ENCODE measurements at places on chromosomes 7 and 10. TPM values are rescaled to one million over a fixed set of nuclear protein-coding genes. Genes with fewer than 3 reads are reported as not detected.

DNA sequence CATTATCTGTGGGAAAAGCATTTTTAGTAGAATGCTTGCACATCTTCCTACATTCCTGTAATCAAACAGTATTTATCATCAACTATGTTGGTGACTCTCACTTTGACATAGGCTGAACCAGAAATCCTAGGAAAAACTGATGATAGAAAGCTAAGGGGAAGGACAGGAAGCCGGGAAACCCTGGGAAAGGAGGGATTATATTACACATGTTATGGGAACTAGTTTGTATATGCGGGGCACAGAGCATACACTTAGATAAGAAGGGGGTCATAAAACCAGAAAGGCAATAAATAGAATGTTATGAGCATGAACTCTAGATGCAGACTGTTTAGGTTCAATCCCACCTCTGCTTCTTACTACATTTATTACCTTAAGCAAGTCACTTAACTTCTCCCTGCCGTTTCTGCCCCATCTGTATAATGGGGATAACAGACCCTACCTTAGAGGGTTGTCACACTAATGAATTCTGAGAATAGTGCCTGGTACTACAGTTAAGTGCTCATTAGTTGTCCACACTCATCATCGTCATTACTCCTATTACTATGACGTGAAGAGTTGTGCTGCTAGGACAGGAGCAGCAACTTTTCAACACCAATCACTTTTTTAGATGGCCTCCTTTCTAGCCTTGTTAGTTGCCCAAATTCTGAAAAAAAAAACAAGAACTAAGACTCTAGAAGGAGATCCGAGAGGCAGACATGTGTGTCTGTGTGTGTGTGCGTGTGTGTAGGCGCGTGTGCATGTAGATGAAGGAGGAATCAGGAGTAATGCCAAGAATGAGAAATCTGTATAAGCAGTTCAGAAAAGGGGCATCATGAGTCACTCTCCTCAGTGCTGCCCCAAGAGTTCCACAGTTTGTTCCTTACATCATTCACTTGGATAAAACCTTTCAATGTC is 52.2 kb downstream of the KMT2C start:
- DNase-seq = no peak

The PNLIP gene
- total RNA-seq = 1.1 TPM

DNA sequence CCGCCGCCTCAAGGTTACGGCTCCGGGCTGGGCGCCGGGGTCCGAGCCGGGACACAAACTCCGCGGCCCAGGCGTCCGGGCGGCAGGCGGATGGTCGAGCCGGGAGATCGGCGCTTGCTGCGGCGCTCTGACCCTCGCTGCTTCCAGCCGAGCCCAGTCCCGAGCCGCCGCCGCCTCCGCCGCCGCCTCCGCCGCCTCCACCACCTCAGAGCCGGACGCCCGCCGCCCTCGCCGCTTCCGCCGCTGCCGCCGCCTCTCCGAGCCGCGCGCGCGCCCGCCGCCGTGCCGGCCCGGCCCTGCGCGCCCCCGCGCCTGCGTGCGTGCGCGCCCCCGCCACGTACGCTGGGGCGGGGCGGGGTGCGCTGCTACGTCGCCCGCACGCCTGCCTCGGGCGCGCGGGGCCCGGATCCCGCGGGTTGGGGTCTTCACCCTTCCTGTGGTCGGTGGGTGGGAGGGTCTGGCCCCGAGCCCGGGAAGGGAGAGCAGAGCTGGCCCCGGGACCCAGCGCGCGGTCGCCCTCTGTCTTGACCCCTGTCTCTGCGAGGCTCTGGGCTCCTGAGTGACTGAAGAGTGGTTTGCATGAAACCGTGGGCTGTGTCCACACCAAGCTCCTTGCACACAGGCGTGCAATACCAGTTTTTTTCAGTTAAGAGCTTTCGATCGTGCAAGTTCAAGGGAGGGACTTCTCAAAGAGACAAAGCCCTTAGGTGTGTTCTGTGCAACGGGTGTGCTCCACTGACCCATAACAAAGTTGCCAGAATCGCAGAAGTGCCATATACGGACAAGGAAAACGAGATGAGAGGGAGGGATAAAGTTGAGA is at the start of gene SMURF1:
Gene SMURF1 (minus strand): TSS at position 256 of the 820 bp plus-strand sequence. CDS start 328 bp downstream, outside the sequence.
- no peak for DNase-seq

GRCh38 chr7:116621649-116622048 is 50.3 kb upstream of the MET start:
- DNase-seq = no peak

DNA sequence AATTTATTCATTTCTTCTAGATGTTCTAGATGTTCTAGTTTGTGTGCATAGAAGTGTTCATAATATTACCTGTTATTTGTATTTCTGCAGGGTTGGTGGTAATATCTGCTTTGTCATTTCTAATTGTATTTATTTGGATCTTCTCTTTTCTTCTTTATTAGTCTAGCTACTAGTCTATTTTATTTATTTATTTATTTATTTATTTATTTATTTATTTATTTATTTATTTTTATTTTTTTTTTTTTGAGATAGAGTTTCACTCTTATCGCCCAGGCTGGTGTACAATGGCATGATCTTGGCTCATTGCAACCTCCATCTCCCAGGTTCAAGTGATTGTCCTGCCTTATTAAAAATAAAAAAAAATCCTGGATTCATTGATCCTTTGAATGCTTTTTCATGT is 114.8 kb upstream of the THSD7A start:
- no peak for DNase-seq

DNA sequence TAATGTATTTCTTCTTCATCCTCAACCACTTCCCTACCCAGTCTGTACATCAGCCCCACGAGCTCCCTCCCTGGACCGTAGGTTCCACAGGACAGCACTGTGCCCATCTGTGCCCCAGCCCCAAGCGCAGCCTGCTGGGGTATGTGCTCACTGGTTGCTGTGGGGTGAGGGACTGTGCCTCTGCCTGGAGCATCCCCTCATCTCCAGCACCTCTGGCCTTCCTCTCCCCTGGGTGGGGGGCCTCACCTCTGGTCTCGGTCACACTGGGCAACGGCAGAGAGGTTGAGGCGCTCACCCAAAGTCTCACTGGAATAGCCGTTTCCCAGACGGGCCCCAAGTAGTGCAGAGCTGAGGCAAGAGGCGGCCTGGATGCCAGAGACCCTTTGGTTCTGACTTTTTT is 1.5 kb upstream of the PRKAR1B start:
- DNase-seq = no peak

DNA sequence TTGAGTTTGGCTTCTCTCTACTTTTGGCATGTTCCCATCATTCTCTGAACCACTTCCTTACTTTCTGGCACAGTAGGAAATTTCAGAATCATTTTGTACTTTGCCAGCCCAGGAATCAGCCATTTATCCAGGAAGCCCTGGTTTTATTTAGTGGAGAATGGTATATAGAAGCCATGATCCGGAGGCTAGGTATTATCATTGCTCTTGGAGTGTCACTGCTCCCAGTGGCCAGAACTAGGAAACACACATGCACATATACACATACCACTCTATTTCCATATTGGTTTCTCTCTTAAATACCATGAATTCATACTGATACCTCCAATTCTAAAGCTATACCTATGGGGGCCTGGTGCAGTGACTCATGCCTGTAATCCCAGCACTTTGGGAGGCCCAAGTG is 36.3 kb downstream of the SUFU start:
- DNase-seq = no peak

GRCh38 chr10:124745673-124746072 is 1.5 kb upstream of the FAM53B start:
- DNase-seq = no peak

DNA sequence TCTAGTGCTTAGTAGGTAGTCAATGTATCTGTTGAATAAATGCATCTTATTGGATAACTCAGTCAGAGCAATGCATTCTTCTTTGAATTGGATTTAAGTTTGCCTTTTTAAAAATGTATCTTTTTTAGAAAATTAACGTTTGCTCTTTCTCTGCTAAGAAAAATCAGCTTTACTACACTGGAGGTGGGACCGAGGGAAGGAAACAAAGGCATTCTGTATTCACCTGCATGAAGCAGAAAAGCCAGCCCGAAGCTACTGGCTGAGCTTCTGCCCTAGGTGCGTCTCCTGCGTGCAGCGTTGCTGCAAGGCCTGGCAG is 22.2 kb upstream of the ITGB1 start:
- DNase-seq = no peak

The LRRC18 gene
- total RNA-seq = not detected

The TFEC gene
- 8.8 TPM for total RNA-seq

DNA sequence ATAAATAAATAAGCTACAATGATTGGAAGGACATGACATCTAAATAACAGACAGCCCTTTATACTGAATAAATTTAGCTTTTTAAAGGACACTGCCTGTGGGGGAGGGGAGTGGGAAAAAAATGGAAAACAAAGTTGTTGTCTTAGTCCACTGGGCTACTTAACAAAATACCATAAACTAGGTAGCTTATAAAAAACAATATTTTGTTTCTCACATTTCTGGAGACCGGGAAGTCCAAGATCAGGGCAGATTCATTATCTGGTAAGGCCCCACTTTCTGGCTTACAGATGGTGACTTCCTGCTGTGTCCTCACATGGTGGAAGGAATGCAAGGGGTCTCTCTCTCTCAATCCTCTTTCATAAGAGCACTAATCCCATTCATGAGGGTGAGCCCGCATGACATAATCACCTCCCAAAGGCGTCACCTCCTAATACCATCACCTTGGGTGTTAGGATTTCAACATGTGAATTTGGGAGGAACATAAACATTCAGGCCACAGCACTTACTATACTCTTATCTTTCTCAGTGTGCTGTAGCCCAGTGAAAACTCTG is 43.0 kb downstream of the DNAJC12 start:
- DNase-seq = no peak

DNA sequence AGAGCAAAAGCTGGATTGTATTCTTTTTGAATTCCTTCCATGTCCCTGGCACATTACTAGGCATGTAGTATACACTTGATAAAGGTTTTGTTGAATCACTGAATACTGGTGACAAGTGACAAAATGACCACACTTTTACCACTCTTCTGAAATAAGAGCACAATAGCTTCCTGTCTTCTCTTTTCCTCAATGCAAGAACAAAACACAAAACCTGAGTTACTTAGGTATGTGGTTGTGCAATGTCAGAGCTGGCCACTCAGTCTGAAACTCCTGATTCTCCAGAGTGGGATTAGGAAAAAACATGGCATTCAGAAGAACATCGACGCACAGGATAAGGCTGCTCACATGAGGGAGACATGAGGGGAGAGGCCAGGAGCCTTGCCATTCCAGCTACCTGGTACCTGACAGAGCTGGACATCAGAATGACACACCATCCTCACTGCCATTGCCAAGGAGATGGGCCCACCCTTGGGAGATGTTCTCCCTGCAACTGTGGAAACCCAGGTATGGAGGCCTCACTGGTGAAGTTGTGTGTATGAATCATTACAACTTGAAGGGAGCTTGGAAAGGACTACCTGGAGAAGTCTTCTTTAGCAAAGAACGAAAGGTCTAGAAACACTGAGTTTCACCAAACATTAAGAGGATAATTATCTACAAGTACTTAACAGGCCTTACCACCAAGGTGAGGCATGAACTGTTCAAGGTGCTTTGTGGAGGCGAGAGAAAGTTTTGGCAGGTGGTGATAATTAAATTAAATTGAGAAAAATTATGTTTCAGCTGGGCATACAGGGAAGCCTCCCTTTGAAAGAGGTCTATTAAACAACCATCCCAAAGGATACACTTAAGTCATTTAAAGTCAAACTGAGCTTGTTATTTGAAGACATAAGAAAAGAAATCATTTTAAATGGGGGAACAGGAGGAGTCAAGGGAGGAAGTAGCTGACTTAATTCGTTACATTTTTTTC is 246.5 kb upstream of the AOAH start:
- no peak for DNase-seq
